ENCODE measurements at places on chromosomes 6 and 20. TPM values are rescaled to one million over a fixed set of nuclear protein-coding genes. Genes with fewer than 3 reads are reported as not detected.

DNA sequence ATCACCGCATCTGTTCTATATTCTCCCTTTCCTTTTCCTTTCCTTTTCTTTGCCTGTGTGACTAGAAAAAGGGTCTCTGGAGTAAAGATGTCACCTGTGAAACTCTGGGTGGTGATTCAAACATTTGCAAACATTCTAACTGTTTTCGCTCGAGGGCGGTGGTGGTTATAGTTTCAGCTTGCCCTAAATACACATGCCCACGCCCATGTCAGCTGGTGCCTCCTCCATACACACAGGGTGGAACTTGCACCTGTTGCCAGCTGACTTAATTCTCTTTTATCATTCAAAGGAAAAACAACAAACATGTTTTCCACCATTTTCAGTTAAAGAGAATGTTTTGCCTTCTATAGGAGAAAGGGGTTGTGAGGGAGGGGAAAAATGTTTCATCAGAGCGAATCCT lies 381.9 kb upstream of the ARID1B start:
- no peak overlapping the region for H3K27ac ChIP-seq
- DNase-seq, result no peak
- H3K4me1 ChIP-seq, result no peaks in the 10 kb centered on the region
- H3K4me3 ChIP-seq, result no peak overlapping the region

- 0 out of 2 replicates have a peak, but pooled peaks cover 3% of the 10 kb centered on the region for H3K27me3 ChIP-seq
- no peak overlapping the region for H3K27ac ChIP-seq
- no peak for DNase-seq
- H3K4me3 ChIP-seq, result no peak overlapping the region
- H3K4me1 ChIP-seq, result no peaks in the 10 kb centered on the region
Measured at GRCh38 chr20:9755301-9755700, 83.6 kb downstream of the PAK5 start.

DNA sequence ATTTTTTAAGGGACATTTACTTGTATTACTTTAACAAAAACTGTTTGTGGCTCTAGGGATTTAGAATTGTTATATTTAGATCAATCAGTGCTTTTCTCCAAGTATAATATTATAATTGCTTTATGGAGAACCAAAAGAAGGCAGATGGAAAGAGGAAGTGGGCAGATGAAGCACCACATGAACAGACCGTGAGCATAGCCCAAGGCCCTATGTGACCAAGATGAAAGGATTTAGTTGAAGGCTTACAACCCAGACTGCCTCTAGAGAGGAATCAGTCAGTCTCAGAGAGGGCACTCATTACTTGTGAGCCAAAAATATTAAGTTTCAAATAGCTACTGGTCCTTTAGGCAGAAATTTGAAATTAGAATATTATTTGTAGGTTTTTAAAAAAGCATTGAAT lies 102.3 kb upstream of the IMPG1 start:
- H3K4me1 ChIP-seq, result no peaks in the 10 kb centered on the region
- H3K27me3 ChIP-seq, result no peaks in the 10 kb centered on the region
- DNase-seq, result no peak
- no peak overlapping the region for H3K4me3 ChIP-seq

DNA sequence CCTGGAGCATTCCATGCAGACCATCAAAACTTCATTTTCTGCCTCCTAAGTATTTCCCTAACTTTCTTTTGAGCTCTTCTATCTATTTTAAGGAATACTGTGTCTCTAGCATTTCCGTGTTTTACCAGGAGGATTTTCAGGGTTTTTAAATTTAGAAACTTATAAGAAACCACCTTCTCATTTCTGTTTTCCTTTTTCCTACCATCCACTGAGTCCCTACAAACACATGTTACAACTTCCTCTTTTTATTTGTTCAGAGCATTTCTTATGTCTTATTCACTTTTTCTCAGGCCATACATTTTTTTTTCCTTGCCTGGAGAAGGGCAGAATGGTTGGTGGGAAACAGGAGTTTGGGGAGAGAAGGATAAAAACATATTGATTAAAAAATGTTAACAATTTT lies 130.0 kb upstream of the BMP5 start:
- no peak for DNase-seq
- no peak overlapping the region for H3K27ac ChIP-seq
- no peaks in the 10 kb centered on the region for H3K4me1 ChIP-seq
- H3K4me3 ChIP-seq, result no peak overlapping the region

DNA sequence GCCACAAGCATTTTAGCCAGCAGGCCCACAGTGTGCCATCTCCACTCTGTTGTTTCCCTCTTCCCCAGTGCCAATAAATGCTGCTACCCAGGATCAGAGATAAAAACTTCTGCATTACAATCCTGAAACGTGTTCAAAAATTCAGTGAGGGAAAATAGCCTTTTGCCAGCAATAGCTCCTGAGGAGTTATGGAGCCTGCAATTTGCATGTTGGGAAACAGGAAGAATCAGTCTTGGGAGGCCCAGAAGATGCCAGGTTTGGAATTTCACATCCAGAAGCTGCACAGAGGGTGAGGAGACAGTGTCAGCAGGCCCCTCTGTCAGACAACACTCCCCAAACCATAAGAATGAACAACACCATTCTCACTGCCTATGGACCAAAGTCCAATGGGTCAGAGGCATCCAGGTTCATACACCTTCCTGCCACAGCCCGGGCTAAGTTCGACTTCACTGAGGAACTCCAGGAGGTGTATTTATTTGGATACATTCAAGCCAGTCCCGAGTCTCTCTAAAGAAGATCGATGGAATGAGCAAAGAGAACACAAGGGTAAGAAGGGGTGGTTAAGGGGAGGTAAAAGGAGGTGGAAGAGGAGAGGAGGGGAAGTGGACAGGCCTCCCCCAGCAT lies 20.8 kb downstream of the RRBP1 start:
- no peak overlapping the region for H3K4me3 ChIP-seq
- H3K36me3 ChIP-seq, result peaks cover 15% of the 10 kb centered on the region

GRCh38 chr6:9657994-9658393 lies 756.9 kb downstream of the TFAP2A start:
- H3K27me3 ChIP-seq, result no peaks in the 10 kb centered on the region
- H3K4me1 ChIP-seq, result no peaks in the 10 kb centered on the region
- H3K4me3 ChIP-seq, result no peak overlapping the region
- H3K36me3 ChIP-seq, result no peaks in the 10 kb centered on the region

- H3K4me3 ChIP-seq, result no peak overlapping the region
- 0 out of 2 replicates have a peak, but pooled peaks cover 7% of the 10 kb centered on the region for H3K4me1 ChIP-seq
- no peaks in the 10 kb centered on the region for H3K36me3 ChIP-seq
- DNase-seq, result no peak
- no peak overlapping the region for H3K27ac ChIP-seq
- no peaks in the 10 kb centered on the region for H3K27me3 ChIP-seq
Measured at GRCh38 chr20:60011512-60012507, 53.6 kb downstream of the CDH26 start.

DNA sequence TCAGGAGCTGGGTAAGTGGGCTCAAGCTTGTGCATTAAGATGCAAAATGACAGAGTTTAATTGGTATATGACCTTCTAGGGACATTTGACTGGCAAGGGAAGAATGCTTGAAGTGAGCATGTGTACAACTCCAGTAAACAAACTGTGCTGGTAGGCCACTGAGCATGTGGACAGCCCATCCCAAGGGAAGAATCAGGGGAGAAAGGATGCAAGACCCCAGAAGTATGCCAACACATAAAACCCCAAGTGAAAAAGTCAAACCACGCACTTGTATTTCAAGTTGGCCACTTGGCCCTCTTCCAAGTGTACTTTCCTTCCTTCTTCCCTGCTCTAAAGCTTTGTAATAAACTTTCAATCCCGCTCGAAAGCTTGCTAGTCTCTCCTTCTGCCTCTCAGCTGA lies 10.4 kb upstream of the THBD start:
- peaks cover 7% of the 10 kb centered on the region for H3K4me1 ChIP-seq
- no peaks in the 10 kb centered on the region for H3K27me3 ChIP-seq
- no peak for DNase-seq
- no peak overlapping the region for H3K4me3 ChIP-seq
- H3K27ac ChIP-seq, result no peak overlapping the region
- H3K36me3 ChIP-seq, result no peaks in the 10 kb centered on the region

DNA sequence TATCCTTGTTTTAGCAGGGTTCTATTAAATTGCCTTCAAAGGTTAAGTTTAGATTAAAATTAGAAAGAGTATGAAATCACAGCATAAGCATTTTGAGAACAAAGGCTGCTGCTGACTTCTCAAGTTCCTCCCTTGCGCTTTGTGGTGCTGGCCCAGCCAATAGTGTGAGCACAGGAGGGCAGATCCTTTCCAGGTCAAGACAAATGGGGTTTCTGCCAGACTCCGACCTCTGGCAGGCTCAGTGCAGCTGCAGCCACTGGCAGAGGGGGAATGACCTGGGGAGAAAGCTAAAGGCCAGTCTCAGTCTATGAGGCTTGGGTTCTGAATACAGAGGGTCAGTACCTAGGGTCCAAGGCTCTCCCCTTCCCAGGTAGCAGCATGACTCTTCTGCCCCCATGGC lies 27.0 kb downstream of the CLIC5 start:
- H3K4me3 ChIP-seq, result no peak overlapping the region
- no peak overlapping the region for H3K27ac ChIP-seq
- no peak for DNase-seq
- no peaks in the 10 kb centered on the region for H3K36me3 ChIP-seq
- no peaks in the 10 kb centered on the region for H3K4me1 ChIP-seq

GRCh38 chr6:90184334-90185298 lies 112.0 kb downstream of the BACH2 start:
- peak; percentile 46 for DNase-seq
- no peaks in the 10 kb centered on the region for H3K4me1 ChIP-seq
- no peaks in the 10 kb centered on the region for H3K27me3 ChIP-seq
- H3K27ac ChIP-seq, result no peak overlapping the region

DNA sequence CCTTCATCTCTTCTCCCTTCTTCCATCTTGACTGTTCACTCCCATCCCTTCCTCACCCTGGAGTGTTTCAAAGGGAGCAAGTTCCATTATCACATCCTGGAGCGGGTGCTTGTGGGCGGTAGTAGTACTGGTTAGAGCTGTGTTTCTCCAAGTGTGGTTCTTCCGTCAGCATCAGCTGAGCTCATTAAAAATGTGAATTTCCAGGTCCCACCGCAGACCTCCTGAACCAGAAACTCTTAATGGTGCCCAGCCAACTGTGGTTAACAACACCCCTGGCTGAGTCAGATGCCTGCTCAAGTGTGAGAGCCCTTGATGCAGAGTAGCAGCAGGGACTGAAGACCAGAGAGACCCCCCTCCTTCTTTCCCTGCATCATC lies 24.4 kb downstream of the ANGPT4 start:
- no peak overlapping the region for H3K4me3 ChIP-seq
- H3K4me1 ChIP-seq, result no peaks in the 10 kb centered on the region
- peaks cover 16% of the 10 kb centered on the region for H3K27me3 ChIP-seq
- no peak for DNase-seq
- H3K36me3 ChIP-seq, result no peaks in the 10 kb centered on the region

DNA sequence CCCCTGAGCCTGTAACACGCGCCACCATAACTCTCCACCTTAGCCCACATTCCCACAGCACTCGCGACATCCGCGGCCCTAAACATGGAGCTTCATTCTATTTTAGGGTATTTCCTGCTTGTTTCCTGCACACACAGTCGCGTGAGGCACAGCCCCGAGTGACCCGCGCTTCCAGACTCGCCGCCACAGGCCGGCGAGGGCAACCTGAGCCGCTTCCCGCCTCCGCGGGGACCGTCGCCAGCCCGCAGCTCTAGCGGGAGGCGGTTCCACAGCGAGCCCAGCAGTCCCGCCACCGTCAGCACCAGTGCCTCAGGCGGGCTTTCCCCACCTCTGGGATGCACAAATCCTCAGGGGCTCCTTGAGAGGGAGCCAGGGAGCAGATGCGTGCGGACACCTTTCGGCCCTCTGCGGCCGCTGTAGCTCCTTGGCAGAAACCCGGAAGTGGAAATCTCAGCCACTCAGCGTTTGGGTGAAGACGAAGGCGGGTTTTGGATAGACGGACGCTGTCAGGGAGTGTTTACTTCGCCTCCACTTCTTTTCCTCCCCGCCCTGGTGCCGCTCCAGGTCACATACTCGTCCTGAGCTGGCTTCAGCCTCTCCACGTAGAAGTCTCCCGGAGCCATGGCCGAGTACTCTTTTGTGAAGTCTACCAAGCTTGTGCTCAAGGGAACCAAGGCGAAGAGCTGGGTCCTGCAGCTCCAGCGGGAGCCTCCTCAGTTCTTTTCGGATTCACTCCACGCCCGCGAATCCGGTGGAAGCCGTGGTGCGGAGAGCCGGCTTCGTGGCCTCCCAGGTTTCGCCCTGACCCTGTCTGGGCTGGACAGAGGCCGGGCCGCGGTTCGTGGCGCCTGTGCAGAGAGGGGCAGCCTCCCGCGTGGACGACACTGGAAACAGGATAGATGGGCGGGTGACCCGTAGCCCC lies 2177.4 kb upstream of the DEFB115 start:
- H3K27ac ChIP-seq, result no peak overlapping the region
- H3K4me3 ChIP-seq, result peak overlapping the region; percentile 55
- H3K4me1 ChIP-seq, result peaks cover 4% of the 10 kb centered on the region
- peak; percentile 74 for DNase-seq

- H3K4me3 ChIP-seq, result peak overlapping the region; percentile 73
- peaks cover 7% of the 10 kb centered on the region for H3K36me3 ChIP-seq
- peaks cover 11% of the 10 kb centered on the region for H3K4me1 ChIP-seq
- H3K27ac ChIP-seq, result peak overlapping the region; percentile 93
- no peak for DNase-seq
Measured at GRCh38 chr20:45934046-45934585, 367 bp upstream of the PCIF1 start.

- peak overlapping the region; percentile 58 for H3K4me3 ChIP-seq
- no peaks in the 10 kb centered on the region for H3K27me3 ChIP-seq
- H3K4me1 ChIP-seq, result peaks cover 31% of the 10 kb centered on the region
- H3K27ac ChIP-seq, result peak overlapping the region; percentile 33
Measured at GRCh38 chr6:100228437-100228833, 234.4 kb upstream of the MCHR2 start.

DNA sequence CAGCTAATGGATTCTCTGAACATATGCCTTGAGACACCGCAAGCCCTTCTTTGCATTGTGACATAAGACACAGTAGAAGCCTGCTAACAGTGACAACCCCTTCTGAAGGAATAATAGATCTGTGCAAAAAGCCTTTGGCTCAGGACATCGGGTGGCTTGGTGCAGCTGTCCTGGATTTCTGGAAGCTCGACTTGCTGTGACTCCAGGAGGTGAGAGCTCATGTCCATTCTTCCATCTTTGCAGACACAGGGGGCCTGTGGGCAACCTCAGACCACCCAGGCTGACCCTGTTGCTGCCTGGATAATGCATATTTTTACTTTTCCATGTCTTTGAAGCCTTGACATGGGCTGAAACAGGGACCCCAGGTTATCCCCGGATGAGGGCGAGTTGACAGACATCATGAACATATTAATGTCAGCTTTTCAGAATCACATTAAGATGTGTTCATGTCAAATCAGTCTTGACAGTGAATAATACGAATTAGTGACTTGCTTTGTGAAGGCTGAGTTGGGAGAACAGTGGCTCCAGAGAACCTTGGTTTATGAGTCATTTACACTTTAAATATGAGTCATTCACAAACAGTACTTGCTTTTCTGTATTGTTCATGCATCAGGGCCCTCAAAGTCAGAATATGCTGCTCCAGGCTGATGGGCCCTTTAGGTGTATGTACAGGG lies 66.8 kb upstream of the IYD start:
- no peaks in the 10 kb centered on the region for H3K36me3 ChIP-seq
- H3K27ac ChIP-seq, result peak overlapping the region; percentile 22
- DNase-seq, result peak; percentile 72
- H3K4me3 ChIP-seq, result no peak overlapping the region
- H3K4me1 ChIP-seq, result peaks cover 14% of the 10 kb centered on the region

GRCh38 chr6:150930841-150931240 lies 65.3 kb downstream of the MTHFD1L start:
- H3K27ac ChIP-seq, result no peak overlapping the region
- H3K4me3 ChIP-seq, result no peak overlapping the region
- no peaks in the 10 kb centered on the region for H3K4me1 ChIP-seq
- peaks cover 12% of the 10 kb centered on the region for H3K36me3 ChIP-seq
- no peak for DNase-seq

PBOV1 gene
- not detected for total RNA-seq

SMOC2 gene
- total RNA-seq, result not detected

NRSN1 gene
- total RNA-seq, result not detected

C6orf132 gene
- 53.9 TPM for total RNA-seq

NUDT3 gene
- 16.8 TPM for total RNA-seq

RNF182 gene
- 0.13 TPM for total RNA-seq

Measured in PC-9 (cell line).